Activated naive CD8-positive, alpha-beta T cell treated with anti-CD3 and anti-CD28 coated beads for 36 hours (primary cell): ENCODE measurements at places on chromosomes 16 and 17. TPM values are rescaled to one million over a fixed set of nuclear protein-coding genes. Genes with fewer than 3 reads are reported as not detected.

MT1M gene
- total RNA-seq, result not detected

GRCh38 chr17:79046197-79046915 is 22.4 kb downstream of the C1QTNF1 start:
- DNase-seq, result no peak

DNA sequence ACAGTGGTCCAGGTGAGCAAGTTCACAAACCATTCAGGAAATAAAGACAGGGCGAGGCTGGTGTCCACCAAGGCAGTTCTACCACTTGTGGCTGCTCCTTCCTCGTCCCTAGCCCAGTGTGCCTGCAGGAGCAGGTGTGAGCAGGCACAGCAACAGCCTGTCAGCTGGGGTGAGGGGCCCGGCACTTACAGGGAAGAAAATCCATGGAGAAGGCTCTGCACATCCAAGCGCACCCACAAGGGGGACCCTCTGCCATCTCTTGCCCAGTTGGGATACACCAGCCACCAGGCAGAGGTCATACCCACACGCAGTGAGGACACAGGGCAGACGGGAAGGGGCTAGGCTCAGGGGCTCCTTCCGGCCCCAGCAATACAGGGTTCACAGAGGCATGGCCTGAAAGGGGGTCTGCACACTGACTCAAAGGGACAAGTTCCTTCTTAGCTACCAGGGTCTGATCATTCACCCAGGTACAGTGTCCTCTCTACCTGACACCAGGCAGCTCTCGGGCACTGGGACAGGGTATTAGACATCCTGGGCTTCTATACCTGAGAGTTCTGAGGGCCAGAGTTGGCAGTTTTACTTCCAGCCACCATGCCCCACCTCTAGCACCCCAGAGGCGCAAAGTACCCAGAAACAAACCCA is 27.0 kb downstream of the CDIP1 start:
- no peak for DNase-seq

- DNase-seq, result no peak
Observed at GRCh38 chr17:48540213-48540612, 4.7 kb downstream of the HOXB2 start.
